Head of caudate nucleus (tissue), 42 donors: ENCODE measurements at places on chromosomes 12 and 14.
A peak's percentile ranks its signal among the peaks of the same experiment; 100 is the strongest.

DNA sequence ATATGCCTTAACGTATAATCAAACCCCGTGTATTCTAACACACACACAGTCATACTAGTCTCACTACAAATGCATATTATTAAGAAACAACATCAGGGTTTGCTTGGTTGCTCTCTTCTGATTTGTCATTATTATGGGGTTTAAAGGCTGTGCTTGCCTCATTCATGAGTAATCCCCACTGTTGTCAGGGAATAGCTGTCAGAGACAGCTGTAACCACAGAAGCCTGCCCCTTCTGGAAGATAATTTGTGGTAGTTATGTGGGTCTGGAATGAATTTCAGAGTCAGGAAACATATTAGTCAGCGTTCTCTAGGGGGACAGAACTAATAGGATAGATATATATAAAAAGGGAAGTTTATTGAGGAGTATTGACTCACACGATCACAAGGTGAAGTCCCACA lies 456.9 kb upstream of the TMEM132C start:
- no peak for DNase-seq

DNA sequence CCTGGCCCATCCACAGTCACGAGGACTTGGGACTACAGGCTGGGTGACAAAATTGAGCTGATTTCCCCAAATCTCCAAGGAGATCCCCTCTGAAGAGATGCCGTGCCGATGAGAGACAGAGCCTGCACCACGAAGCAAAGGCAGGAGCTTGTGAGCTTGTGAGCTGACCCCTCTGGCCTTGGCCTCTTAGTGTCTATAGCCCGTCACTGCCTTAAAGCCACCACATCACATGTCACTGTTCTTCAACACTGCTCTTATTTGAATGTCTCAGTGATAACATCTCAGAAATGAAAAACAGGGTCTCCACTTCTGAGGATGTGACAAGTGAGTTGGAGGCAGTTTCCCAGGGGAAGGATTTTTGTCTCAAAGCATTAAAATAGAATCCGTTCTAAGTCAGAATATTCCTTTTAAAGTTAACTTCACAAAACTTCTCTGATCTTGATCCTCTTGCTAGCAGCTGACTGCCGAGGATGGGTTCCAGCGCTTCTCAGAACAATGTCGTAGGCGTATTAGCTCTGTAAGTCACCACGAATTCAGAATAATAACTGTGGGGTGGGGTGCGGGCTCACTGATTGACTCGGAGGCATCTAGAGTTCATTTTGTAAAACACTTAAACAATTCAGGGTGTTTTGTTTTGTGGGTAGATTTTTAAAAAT lies 37.5 kb downstream of the CHST11 start:
- DNase-seq, result peak; percentile 85

GRCh38 chr14:70094631-70095030 lies 94.1 kb downstream of the SLC8A3 start:
- no peak for DNase-seq

GRCh38 chr14:51860164-51860824 lies at the start of gene GNG2:
GNG2 (plus strand) TSS chr14:51860612; CDS start chr14:51950679, 90,067 bp downstream.
- peak; percentile 63 for DNase-seq

DNA sequence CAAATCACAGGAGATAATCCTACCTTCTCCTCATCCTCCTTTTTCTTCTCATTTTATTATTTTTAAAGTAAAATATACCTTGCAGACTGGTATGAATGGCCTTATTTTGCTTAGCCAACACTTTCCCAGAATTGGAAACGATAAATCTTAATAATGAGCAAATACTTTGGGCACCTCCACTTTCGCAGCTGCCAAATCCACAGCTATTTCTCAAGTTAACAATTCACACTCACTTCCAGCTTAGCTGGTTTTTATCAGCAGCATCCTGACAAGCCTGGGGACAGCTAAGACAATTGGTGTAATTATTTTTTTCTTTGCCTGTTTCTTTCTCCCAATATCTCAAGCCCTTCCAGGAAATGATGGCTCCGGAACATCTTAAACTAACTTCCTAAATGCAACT lies 867.5 kb upstream of the TMEM132C start:
- DNase-seq, result no peak

- DNase-seq, result no peak
These were observed 51.8 kb upstream of the FBRSL1 start for GRCh38 chr12:132437943-132438700.

DNA sequence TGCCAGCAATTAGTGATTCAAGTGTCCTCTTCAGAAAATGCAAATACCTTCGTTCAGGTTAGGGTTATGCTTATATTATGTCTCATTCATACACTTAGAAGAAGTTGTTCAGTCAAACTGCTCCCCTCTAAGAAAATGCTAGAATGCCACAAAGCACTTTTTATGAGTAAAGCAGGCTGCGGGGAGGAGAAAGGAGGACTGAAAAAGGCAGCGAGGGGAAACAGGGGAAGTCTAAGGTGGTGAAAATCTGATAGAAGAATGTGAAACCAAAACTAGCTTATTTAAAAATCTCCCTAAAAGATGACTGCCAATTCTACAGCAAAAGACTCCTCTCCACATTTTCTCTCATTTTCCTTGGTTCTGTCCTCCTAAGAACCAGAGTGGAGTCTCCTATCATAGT lies 70.1 kb downstream of the PRKD1 start:
- DNase-seq, result no peak

DNA sequence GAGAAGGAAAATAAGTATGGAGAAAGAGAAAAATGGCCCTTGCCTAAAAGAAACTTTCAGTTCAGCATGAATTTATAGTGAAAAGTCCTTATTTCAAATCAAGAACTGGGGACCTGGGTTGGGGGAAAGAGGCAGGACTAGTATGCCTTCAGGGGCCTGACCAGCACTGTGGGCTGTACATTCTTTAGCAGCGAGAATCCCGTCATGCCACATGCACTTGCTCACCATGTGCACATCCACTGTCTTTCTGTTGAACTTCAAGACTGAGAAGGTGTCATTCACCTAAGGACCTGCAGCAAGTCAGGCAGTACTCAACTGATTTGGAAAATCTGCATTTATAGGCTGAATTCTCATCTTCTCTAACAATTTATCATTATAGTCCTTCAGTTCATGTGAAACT lies 50.2 kb downstream of the RAB35 start:
- DNase-seq, result no peak

GRCh38 chr12:102879144-102879763 lies 37.8 kb downstream of the PAH start:
- DNase-seq, result peak; percentile 17

GRCh38 chr12:118370601-118371000 lies 2.1 kb downstream of the TAOK3 start:
- no peak for DNase-seq

- DNase-seq, result no peak
These were observed 8.2 kb downstream of the PDE6H start for GRCh38 chr12:14981049-14981448.
